ENCODE measurements at places on chromosomes 2 and 18.

DNA sequence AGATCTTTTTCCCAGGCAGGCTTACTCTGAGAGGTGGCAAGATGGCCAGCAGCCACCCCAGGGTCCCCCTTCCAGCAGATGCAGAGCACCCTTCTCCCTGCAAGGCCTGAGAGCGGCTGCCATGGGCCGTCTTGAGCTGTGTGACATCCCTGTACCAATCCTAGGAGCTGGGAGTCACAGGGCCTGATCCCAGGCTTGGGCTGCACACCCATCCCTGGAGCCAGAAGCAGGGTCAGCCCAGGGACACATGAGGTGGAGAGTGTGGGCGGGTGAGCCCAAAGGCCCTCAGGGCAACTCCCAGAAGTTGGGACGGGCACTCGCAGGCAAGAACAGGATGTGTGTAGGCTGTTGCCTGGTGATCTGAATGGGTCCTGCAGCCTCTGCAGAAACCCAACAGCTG, 40.5 kb downstream of the CROCC2 start:
- DNase-seq = no peak

DNA sequence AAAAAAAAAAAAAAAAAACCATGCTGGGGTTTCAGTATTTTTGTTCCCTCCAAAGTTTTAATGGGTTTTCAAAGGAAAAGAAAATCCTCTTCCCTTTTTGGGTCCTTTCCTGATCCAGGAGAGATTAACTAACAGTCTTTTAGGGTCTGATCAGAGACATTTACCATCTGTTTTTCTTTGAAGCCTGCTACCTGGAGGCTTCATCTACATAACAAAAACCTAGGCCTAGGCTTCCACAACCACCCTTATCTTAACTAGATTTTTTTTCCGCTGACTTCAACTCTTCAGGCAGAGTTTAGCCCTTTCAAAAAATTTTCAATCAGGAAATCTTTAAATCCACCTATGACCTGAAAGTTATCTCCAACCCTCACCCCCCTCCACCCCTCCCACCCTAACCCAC, 154.7 kb downstream of the MBD2 start:
- DNase-seq = no peak

GRCh38 chr2:156841321-156841720, 405.1 kb downstream of the GPD2 start:
- DNase-seq = no peak

DNA sequence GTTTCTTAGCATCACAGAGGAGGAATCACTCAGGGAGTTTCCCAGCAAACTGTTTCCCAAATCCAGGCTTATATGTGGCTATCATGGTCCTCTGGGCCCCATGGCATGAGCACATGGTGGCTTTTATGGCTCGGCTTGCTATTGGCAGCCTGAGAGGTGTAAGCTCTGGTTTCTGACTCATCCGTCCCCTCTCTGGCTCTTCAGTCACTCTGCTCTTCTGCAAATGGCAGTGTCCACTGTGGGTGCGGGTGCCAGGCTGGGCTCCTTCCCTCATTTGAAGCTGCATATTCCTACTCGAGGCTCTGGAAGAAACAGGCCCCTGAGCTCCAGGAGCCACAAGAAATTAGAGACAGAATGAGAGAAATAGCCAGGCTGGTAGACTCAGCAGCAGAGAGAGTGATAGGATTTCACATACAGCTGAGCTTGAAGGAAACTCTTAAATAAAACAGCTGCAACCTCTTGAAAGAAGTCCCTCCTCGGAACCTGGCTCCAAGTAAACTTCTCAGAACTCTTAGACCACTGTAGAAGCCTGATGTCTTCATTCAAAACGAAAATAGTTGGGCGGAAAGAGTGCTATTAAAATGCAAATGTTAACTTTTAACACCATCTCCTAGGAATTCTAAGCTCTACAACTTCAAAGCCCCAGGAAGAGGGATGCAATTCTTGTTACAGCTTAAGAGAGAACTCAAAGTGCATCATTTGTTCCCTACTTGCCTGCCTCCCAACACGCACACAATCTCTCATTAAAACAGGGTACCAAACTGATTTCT, 212.6 kb upstream of the SP5 start:
- DNase-seq = no peak

GRCh38 chr2:165198181-165198580, 5.7 kb downstream of the SCN3A start:
- no peak for DNase-seq

DNA sequence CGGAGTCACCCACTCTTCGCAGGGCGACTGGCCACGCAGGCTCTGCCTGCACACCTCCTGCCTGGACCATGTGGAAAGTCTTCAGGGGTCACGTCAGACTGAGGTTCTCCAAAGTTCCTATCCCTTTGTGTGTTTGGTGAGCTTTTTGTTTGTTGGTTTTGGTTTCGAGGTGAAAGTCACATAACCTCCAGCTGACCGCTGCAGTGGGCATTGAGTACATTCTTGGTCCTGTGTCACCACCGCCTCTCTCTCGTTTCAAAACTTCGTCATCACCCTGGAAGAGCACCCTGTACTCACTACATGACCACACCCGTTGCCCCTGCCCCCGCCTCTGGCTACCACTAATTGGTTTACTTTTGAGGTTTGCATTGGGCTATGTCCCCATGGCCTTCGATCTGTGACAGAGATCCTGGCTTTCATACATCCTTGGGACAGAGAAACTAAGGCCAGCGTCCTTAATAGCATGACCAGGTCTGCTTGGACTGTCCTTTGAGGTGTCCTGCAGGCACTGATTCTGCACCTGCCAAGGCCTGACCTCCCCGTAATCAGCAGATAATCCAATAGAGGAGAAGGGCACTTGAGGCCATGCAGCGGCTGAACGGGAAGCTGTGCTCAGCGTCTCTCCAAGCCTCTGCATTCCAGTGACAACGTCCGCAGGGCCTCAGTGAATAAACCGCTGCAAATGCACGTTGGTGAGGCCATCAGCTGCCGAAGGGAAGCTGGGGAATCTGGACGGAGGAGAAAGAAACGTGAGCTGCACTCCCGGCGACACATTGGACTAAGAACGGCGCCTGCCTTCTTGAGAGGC, 46.8 kb downstream of the SH3BP4 start:
- no peak for DNase-seq

DNA sequence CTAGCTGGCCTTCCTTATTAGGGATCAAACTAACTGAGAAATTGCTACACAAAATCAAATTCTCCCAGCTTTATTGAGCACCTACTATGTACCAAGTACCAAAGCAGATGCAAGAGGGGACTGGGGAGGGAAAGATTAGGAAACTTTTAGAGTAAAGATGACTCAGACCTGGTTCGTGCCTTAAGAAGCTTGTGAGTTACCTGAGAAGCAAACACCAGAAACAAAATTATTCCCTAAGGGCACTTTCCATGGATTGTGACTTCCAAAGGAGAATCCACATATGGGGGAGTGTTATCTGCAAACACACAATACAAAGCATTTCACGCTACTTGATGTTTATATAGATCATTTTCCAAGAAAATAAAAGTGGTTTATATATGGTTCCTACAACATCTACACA, 326.9 kb upstream of the HNRNPA3 start:
- no peak for DNase-seq

DNA sequence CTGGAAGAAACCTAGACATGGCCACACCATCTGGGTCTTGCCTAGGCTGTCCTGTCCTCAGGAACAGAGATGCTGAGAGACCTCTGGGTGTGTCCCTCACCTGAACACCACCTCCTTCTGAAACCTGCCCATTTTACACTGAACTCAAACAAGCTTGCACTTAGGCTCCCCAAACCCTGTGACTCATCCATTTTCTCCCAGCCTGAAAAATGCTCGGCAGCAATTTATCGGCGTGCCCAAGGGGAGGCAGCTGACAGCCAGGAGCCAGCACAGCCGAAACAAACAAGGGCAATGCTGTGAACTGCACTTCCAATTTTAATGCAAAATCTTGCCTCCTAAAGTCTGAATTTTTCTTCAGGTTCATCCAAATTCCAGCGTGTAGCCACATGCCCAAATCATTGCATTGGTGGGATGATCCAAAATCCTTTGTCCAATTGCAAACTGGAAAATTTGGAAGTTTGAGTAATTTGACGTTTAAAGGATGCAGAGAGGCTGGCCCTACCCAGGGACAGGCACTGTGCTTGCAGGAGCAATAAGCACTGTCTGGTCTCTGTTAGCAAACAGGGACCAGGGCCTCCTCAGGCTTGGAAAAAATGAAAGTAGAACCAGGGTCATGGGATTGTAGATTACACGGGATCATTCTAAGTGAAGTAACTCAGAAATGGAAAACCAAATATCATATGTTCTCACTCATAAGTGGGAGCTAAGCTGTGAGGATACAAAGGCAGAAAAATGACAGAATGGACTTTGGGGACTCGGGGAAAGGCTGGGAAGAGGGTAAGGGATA, 67.7 kb downstream of the GALNT14 start:
- no peak for DNase-seq

DNA sequence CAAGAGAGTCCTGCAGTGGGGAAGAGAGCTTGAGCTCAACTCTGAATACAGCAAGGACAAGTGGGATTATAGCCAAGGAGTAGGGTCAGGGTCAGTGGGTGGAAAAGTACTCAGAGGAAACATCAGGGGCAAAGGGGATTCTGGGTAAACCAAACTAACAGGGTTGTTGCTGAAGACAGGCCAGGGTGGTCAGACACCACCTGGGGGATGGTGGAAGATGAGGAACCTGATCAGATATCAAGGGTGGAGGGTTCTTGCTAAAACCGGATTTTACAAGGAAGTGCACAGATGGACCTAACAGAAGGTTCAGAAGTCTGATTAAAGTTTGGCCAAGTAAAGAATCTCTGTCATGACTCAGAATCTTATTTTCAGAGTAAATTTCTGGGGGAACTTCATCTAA, 16.5 kb downstream of the OSBPL1A start:
- no peak for DNase-seq

- DNase-seq = no peak
Measured at GRCh38 chr18:65983750-65984149, 232.9 kb downstream of the CDH7 start.

DNA sequence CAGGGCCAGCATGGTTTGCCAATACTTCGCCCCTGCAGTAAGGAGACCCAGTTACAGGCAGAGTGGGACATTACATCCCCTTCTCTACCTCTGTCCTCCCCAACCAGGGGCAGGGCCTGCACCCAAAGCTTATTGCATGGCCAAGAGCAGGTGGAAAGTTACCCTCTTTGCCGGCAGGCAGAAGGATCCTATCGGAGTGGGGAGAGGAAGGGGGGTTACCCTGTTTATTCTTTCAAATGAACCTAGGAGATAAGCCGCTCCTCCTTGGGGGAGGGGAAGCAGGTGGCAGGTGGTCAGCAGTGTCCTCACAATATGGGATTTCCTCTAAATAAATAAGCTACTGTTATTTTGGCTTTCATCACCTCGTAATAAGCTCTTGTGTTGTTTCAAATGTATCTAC, 53.9 kb downstream of the SPATS2L start:
- no peak for DNase-seq

GRCh38 chr2:217064234-217065011, 204.6 kb upstream of the TNP1 start:
- no peak for DNase-seq

- DNase-seq = no peak
Measured at GRCh38 chr2:163778045-163778781, 42.4 kb upstream of the FIGN start.

- DNase-seq = peak; percentile 97
Measured at GRCh38 chr18:49486953-49487710, at the start of gene C18orf32. Gene C18orf32, minus strand, starts transcription at chr18:49487234. Its CDS starts 3,486 bp downstream, at chr18:49483748.

- DNase-seq = no peak
Measured at GRCh38 chr2:225614915-225615314, 215.4 kb downstream of the NYAP2 start.

GRCh38 chr2:59882822-59883221, 670.6 kb downstream of the BCL11A start:
- no peak for DNase-seq

- no peak for DNase-seq
Measured at GRCh38 chr2:107669335-107669734, 157.4 kb upstream of the RGPD4 start.

- no peak for DNase-seq
Measured at GRCh38 chr2:134002391-134002790, 251.5 kb upstream of the MGAT5 start.

GRCh38 chr2:62297624-62298010, 101.7 kb downstream of the B3GNT2 start:
- DNase-seq = no peak

Data from activated CD4-positive, alpha-beta T cell treated with anti-CD3 and anti-CD28 coated beads, Interleukin-2, Interleukin-4, amounts not matched to agents 100 ng/mL and 50 ng/mL, durations not matched to agents 16 hours and 8 hours (primary cell).